ENCODE measurements at places on chromosomes 1 and 21.

DNA sequence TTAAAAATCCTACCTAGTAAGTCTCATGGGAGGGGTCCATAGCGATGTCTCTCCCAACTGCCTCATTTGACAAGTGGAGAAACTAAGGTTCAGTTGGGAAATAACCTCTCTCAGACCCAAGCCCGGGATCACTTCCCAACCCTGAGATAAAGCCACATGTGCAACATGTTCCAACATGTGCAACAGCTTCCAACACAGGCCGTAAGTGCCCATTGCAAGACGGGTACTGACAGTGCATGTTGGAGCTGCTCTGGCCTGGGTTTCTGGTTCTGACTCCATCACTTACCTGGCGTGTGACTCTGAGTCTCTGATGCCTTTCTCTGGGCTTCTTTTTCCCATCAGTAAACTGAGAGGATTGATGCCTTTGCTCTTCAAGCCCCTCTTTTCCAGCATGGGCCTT is 38.0 kb upstream of the FOXO6 start:
- no peak for DNase-seq

- no peak for DNase-seq
These were observed 39.5 kb upstream of the CNTN2 start for GRCh38 chr1:205003358-205004131.

GRCh38 chr1:17979815-17980214 is 127.8 kb upstream of the IGSF21 start:
- DNase-seq, result no peak

GRCh38 chr1:23614032-23614660 is 54.8 kb upstream of the ID3 start:
- DNase-seq, result no peak

- DNase-seq, result no peak
These were observed 28.6 kb downstream of the NVL start for GRCh38 chr1:224301391-224301790.

DNA sequence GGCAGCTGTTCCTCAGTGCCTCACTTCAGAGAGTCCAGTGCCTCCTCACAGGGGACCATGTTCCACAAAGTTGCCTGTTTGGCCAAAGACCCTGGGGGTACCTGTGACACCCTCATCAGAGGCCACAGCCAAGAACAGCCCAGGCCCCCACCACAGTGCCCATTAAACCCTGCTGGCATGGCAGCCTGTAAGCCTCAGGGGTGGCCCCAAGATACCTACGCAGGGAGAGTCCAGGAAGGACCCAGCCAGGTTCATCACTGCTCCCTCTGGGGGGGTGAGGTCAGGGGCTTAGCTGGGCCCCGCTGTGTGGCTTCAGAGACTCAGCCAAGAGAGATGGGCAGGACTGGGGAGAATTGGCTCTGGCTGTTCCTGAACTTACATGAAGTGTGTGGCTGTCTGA is 19.1 kb upstream of the PRDM16 start:
- DNase-seq, result no peak

DNA sequence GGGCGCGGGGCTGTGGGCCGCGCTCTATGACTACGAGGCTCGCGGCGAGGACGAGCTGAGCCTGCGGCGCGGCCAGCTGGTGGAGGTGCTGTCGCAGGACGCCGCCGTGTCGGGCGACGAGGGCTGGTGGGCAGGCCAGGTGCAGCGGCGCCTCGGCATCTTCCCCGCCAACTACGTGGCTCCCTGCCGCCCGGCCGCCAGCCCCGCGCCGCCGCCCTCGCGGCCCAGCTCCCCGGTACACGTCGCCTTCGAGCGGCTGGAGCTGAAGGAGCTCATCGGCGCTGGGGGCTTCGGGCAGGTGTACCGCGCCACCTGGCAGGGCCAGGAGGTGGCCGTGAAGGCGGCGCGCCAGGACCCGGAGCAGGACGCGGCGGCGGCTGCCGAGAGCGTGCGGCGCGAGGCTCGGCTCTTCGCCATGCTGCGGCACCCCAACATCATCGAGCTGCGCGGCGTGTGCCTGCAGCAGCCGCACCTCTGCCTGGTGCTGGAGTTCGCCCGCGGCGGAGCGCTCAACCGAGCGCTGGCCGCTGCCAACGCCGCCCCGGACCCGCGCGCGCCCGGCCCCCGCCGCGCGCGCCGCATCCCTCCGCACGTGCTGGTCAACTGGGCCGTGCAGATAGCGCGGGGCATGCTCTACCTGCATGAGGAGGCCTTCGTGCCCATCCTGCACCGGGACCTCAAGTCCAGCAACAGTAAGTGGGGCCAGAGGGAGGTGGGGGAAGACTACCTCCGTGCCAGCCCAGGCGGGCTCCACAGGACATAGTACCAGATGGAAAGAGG is 808 bp downstream of the MAP3K21 start:
- peak; percentile 16 for DNase-seq

GRCh38 chr1:235650341-235651169 is 971 bp upstream of the GNG4 start:
- no peak for DNase-seq

- no peak for DNase-seq
These were observed 8.9 kb upstream of the SMIM12 start for GRCh38 chr1:34868230-34869049.

- no peak for DNase-seq
These were observed 21.9 kb upstream of the XPR1 start for GRCh38 chr1:180609643-180610555.

- peak; percentile 40 for DNase-seq
These were observed 57.3 kb downstream of the PSMG1 start for GRCh38 chr21:39125752-39126485.

- no peak for DNase-seq
These were observed 11.6 kb upstream of the CD1D start for GRCh38 chr1:158169105-158169504.

GRCh38 chr1:229031481-229032341 is 239.2 kb upstream of the RAB4A start:
- no peak for DNase-seq

GRCh38 chr1:98452162-98452561 is 209.4 kb upstream of the SNX7 start:
- DNase-seq, result no peak

DNA sequence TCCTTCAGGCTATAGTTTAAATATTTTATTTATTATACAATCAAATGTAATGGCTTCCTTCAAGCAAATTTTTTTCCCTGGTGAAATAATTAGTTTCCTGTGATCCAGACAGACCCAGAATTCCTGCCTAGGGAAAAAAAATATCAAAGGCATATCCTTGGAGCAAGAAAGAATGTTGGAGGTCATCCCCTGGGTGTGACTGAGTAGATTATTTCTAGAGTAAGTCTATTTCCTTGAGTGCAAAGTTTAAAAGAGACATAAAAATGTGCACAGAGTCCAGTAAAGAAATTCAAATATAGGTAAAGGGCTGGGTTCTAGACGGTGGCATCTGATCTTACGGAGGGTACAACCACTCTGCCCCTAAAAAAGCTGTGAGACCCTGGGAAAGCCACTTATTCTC is 32.2 kb upstream of the SAMD13 start:
- DNase-seq, result no peak

DNA sequence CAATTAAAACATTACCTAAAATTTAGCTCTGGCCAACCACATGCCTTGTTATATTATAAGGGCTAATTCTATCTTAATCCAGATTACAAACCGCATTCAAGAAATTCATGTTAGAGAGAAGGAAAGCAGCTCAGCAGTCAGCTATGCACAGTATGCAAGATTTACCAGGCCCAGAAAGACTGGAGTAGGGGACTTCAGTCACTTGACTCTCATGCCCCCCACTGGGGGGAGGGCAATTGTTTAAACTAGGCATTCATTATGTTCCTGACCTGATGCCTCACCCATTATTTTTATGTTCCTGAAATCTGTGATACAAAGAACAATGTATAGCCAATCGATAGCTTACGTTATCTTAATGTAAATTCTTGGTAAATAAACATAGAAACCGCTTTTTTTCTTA is 96.9 kb downstream of the ZNF644 start:
- DNase-seq, result no peak

- DNase-seq, result no peak
These were observed 31.0 kb upstream of the ETS2 start for GRCh38 chr21:38774586-38775285.

DNA sequence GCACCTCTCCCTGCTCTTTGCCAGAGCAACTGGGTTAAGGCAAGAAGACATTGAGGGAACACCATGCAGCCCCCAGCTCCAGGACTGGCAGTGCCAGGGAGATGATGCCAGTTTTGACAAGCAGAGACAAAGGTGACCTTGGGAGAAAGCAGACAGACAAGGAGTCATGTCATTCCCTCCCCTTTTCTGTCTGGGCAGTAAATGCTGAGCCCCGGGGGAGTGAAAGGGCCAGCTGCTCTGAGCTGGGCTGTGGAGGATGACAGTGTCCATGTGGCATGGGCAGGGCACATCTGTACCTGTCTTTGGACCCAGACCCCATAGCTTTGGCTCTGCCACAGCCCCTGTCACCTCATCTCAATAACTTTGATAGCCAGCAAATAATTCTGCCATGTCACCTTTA is 24.2 kb downstream of the PLEKHA6 start:
- DNase-seq, result no peak

GRCh38 chr1:207221934-207222351 is 99.5 kb upstream of the CD55 start:
- no peak for DNase-seq

GRCh38 chr1:59666106-59666505 is 148.6 kb upstream of the HOOK1 start:
- DNase-seq, result no peak

GRCh38 chr1:205069371-205070125 is 14.7 kb downstream of the TMEM81 start:
- no peak for DNase-seq

DNA sequence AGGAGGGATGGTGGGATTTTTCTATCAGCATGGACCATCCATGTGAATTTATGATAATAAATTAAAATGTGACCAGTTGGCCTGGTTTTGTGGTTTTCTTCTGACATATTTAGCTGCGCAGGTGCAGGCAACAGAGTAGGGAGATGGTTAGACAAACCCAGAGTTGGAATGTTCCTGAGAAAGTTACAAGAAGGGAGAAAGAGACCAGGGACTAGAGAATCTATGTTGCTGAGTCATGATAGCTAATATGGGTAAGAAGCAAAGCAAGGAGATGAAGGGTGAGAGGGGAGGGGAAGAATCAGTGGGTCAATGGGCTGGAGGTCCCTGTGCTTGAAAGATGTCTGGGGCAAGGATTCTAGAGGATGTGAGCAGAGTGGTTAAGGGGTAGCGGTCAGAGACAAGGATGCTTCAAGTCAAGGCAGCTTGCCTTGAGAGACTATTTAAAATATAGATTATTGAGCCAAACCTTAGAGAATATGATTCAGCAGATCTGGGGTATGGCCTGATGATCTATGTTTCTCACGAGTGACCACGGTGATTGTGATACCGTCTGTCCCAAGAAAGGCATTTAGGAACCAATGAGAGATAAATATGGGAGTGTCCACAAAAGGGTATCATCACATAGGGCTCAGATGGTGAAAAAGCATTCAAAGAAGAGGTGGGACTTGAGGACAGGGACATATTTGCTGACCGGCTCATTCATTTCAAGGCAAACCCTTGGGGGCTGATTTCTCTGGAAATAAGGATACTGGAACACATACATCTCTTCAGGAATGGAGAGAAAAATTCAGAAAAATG is 219.7 kb upstream of the PLD5 start:
- DNase-seq, result no peak

GRCh38 chr21:38300141-38300578 is 43.4 kb downstream of the KCNJ15 start:
- DNase-seq, result peak; percentile 36

DNA sequence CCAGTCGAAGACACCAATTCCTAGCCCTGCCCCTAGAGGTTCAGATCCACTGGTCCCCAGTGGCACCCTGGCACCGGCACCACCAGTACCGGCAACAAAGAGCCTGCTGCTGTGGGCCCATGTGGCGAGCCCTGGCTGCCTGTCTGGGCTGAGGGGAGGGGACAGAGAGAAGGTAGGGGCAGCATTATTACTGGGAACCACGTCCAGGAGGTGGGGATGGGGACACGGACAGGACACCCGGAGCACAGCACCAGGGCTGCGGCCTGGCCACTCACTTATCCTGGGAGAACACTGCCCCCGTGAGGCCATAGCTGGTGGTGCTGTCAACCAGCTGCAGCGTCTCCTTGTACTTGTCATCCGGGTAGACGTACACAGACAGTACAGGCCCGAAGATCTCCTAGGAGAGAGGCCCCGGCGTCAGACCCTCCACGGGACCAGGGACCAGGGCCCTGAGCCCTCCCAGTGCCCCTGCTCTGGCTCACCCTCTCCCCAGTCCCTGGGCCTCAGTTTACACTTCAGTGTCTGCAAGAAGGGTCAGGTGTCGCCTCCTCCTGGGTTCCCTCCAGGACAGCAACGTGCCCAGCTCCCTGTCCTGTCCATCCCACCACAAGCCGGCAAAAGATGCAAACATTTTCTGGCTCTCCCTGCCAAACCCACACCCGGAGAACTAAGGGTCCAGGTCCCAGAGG is 15.8 kb upstream of the TAS1R2 start:
- peak; percentile 69 for DNase-seq

- DNase-seq, result no peak
These were observed 104.2 kb downstream of the ATP5PO start for GRCh38 chr21:33811167-33812010.

GRCh38 chr1:111406321-111406768 is 21.2 kb downstream of the OVGP1 start:
- peak; percentile 64 for DNase-seq

DNA sequence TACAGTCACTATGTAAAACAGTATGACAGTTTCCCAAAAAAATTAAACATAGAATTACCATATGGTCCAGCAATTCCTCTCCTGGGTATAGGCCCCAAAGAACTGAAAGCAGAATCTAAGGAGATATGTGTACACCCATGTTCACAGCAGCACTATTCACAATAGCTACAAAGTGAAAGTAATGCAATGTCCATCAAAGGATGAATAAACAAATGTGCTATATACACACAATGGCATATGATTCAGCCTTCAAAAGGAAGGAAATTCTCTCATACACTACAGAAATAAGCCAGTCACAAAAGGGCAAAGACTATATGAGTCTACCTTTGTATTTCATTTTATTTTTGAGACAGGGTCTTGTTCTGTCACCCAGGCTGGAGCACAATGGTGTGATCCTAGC is 120.4 kb downstream of the TOMM20 start:
- DNase-seq, result no peak

DNA sequence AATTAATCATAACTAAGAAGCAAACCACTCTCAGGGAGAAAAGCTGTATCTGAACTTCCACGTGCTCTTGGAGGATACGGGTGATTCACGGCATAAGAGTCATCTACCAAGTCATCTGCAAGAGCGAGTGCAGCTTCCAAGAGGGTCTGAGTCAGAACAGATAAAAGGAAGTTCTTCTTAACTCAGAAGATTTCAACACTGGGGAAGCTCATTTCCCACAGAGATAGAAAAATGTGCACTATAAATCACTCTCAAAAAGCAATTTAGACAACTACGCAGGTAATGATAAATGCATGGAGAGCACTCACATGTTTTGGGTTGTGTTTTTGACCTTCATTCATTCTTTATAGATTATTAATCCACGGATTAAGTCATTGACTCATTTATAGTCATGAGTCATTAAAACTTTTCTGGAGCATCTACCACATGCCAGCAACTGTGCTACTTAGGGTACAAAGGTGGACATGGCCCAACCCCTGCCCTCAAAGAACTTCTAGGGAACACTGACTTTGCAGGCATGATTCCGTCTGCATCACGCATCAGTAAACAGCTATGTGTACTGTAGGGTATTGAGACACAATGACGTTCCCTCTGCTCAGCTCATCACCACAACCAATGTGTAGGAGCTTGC is 20.8 kb downstream of the KCNJ15 start:
- DNase-seq, result peak; percentile 54

- peak; percentile 96 for DNase-seq
These were observed at the start of gene TAF12 for GRCh38 chr1:28642847-28643635. Gene TAF12, minus strand, starts transcription at chr1:28643067. Its CDS starts 20,986 bp downstream, at chr1:28622081.
